ENCODE measurements at places on chromosomes 4 and X.

GRCh38 chr4:32117693-32118092 is 1397.5 kb downstream of the PCDH7 start:
- no peak for DNase-seq

DNA sequence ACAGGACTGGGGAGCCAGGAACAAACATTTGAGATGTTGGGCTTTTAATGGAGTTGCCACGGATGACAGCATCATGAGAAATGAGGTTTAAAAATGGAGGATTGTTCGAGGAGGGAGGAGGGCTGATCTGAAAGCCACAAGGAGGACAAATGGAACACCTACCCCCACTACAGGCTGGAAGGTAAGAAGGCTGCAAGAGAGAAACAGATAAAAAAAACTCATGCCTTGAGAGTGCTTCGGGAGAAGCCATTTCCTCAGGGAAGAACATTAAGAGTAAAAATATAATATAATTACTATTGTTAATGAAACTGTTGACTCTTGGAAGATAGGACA is 119.5 kb upstream of the MAP9 start:
- DNase-seq, result no peak

GRCh38 chr4:13876940-13877339 is 249.4 kb upstream of the BOD1L1 start:
- DNase-seq, result no peak

GRCh38 chrX:138756234-138756633 is 44.7 kb upstream of the FGF13 start:
- peak; percentile 91 for DNase-seq

DNA sequence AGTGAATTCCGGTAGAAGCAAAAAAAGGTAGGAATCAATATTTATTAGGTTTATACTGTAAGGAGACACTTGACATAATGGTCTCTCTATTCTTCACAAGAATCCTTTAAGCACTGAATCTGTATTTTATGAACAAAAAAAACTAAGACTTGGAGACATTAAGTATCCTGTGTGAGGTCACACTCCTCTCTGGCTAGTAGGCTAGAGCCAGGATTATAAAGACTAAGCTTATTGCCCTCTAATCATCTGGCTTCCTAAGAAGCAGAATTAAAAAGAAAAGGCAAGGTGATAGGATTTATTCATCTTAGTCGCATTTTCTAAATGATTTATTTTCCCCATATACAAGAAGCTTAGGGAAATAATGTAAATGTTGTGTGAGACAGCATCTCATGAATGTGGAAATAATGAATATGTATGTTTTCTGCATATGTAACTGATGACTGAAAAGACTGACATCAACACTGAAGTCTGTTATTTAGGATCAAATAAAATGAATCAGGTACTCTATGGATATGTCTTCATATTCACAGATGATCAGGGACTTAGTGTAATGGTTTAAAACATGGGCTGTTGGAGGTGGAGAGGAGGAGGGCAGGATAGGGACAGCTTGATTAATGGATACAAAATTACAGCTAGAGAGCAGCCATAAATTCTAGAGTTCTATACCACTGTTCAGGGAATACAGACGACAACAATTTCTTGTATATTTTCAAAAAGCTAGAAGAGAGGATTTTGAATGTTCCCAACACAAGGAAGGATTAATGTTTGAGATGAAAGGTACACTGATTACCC is 30.4 kb upstream of the PRKG2 start:
- DNase-seq, result no peak

DNA sequence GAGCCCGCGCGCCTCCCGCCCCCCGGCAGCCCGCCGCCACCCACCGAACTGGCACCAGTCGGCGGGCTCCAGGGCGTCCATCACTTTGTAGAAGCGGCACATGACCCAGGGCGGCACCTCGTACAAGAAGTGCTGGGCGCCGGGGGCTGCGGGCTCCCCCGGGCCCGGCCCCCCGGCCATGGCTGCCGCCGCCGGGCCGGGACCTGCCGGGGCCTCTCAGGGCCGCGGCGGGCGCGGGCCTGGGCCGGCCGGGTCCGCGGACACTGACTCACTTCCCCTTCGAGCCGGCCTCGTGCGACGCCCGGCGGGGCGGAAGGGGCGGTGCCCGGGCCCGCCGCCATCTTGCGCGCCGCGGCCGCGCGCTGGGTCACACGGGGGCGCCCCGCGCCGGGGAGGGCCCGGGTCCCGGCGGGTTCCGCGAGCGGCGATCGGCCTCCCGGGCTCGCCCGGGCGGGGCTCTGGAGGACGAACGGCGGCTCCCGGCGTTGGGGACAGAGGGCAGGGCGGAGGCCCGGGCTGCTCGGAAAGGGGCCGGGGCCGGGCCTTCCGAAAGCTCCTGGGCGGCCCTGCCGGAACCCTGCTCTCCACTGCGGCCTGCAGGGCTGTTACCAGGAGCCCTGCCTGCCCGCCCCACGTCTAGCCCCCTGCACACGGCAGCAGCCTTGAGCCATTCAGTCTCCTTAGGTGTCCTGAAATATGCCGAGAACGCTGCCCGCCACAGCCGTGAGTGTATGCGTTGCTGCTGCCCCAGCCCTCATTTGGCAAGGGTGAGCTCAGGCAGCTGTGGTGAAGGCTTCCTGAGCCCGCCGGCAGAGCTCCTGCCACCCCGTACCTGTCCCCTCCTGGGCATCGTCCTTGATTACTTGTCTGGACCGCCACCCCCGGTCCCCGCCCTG is at the start of gene IRAK1:
Gene IRAK1, minus strand, starts transcription at position 270 of the 896 bp plus-strand sequence. Its CDS starts 90 bp downstream, at position 180.
- DNase-seq, result peak; percentile 66

- no peak for DNase-seq
Observed at GRCh38 chr4:150004481-150004880, 73.8 kb upstream of the DCLK2 start.

DNA sequence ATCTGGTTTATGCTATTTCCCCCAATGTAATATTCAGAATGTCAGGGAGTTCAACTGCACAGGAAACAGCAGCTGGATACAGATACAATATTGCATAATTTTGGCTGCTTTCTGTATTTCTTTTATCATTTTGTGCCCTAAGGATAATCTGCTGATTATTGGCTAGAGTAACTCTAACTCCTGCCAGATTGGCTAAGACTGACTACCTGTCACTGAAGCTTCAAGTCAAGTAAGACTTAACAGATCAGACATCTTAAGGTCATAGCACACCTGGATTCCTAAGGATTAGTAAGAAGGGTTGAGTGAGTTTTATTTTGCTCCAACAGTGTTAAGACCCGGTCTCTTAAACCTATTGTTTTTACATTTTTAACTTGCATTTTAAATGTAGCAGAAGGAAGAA is 136.8 kb downstream of the KLF8 start:
- DNase-seq, result no peak

- no peak for DNase-seq
Observed at GRCh38 chr4:81850701-81851100, 379.0 kb upstream of the RASGEF1B start.

- no peak for DNase-seq
Observed at GRCh38 chrX:108945883-108946523, 209.6 kb upstream of the IRS4 start.

DNA sequence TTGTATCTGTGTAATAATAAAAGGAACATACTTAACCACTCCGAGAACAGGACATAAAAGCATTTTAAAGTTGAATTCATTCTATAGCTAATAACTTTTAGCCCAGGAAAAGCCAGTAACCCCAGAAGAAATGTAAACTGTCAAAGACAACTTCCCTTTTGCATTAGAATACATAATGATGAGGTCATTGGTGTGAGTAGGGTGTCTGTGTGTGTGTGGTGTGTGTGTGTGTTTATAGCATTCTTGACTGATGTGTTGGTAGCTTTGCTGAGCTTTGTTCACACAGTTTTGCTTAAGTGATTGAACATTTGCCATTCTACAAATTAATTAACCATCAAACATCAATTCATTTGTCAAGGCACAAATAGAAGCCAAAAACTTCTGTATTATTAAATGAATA is 559.6 kb downstream of the ARAP2 start:
- no peak for DNase-seq

GRCh38 chr4:138562544-138562991 is 320.4 kb upstream of the SLC7A11 start:
- no peak for DNase-seq

DNA sequence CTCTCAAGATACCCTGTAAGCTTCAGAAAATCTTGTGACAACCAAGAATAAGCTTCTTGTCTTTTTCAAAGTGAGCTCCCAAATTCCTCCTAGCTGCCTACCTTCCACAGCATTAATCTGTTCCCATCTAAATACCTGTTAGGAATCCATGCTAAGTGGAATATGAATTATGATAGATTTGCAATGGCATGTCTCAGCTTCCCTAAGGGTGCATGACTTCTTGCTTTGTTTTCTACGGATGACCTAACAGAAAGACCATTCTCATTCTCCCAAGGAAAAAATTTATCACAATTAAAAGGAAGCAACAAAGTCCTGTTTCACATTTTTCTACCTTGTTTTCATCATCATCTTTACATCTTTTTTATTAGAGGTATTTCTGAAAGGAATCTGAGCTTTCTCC is 532.7 kb downstream of the GRXCR1 start:
- DNase-seq, result no peak

GRCh38 chr4:170229006-170229405 is 139.2 kb upstream of the AADAT start:
- DNase-seq, result no peak

- DNase-seq, result peak; percentile 78
Observed at GRCh38 chr4:77193511-77194102, 36.6 kb downstream of the CCNG2 start.

DNA sequence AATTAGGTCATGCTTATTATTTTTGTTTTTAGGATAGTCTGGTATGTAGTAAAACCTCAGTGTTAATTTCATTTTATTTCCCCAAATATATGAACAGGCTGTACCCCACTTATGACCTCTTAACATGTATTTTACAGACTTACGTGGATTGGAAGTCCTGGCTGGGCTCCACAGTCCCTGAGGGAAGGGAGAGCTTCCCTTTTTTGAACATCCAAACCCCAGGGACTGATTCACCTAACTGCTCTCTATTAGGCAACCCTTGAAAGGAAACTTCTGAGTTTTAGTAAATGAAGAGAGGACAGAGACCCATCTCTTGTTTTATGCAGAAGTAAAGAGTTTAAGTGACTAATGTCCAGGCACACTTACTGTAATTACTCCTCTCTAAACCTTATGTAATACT is 233.1 kb upstream of the SPRY1 start:
- no peak for DNase-seq

DNA sequence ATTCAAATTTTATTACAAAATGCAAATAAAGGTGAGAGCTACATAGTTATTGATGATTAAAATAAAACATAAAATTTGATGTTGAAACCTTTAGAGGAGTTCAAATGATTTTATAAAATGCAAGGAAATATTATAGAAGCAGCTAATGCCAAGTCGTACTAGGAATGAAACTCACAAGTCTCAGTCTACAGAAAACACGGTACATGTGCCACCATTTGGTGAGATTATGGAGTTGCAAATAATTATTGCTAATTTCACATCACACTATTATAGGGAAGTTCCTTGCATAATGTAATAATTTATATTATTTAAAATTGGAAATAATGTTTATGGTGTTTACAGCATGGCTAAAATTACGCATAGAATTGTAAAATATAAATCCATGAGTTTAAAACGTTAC is 1601.7 kb upstream of the TENM3 start:
- no peak for DNase-seq

- DNase-seq, result no peak
Observed at GRCh38 chrX:17495052-17495451, 120.1 kb downstream of the NHS start.

- no peak for DNase-seq
Observed at GRCh38 chr4:8587469-8588195, 4.9 kb upstream of the CPZ start.

GRCh38 chrX:149370097-149370496 is 135.0 kb downstream of the IDS start:
- DNase-seq, result no peak

GRCh38 chrX:91389026-91389425 is 45.6 kb upstream of the PABPC5 start:
- no peak for DNase-seq

DNA sequence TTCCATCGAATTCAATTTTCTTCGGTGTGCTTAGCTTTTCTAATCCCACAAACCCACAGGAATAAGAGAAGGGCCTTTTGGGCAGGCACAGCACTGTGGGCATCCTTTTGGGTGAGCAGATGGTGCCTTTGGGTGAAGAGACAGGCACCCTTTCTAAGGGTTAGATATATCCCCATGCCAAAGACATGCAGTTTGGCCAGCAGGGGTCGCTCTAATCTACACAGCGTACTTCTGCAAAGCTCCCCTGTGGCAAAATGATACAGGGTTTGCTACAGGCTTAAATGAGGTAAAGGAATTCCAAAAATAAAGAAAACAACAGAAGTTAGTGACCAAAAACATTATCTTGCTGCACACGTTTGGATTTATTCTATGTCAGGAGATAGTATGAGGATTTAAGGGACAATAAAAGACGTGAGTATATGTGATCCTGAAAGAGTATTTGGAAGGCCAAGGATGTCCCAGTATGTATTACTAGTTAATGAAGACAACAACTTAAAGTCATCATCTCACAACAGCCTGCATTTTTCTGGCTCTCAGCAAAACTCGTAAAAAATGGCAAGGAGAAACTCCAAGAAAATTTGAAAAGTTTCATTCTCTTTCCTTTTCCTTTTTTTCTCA is 49.5 kb downstream of the PHEX start:
- peak; percentile 60 for DNase-seq

DNA sequence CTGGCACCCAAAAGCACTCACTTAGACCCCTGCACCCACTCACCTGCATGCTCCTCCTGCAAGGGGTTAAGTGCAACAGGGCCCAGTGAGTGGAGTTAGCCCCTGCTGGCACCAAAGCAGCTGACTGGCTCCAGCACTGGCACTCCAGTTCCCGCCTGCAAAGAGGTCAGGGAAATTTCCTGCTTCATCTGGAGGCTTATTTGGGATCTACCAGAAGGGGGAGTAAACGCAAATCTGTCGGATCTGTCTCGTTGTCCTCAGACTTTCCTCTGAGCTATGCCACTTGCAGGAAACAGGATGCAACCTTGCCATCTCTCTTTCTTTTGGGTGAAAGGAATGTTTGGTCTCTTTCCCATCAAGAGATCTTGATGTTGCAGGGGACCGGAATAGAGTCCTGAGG is 435.6 kb downstream of the PCDH10 start:
- DNase-seq, result peak; percentile 23

- peak; percentile 53 for DNase-seq
Observed at GRCh38 chrX:18983666-18984380, at the start of gene PHKA2. TSS of gene PHKA2 (minus strand) at chrX:18984114. CDS start at chrX:18983932, 182 bp downstream.

GRCh38 chr4:128831531-128832242 is 22.2 kb downstream of the JADE1 start:
- peak; percentile 74 for DNase-seq

DNA sequence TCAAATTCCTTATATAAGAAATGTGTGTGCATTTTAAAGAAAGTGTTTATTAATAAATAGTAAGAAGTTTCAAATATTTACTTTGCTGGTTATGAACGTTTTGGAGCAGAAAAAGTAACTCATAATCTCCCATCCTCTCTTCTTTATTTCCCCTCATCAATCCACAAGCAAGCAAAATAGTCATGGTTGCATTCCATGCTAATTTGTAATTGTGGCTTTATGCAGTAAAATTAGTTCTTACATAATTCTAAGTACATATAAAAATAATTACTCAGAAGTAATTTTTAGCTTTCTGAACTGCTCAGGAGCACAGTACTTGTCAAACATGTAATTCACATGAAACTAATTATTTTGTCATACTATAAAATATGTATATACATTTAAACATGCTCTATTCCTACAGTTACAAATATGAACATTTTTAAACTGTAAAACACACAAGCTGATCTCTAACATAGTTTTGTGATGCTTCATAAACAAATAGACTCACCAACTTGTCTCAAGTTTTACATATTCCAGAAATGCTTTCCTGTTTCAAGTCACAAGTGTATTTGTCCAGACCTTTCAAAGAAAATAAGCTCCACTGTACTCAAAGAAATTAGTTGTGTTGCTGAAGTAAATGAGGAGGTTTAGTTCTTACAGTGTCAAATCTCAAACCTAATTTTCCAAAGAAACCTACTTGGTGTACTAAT is 218.9 kb downstream of the PABPC4L start:
- DNase-seq, result no peak
